ENCODE measurements at places on chromosomes 12 and 14.

DNA sequence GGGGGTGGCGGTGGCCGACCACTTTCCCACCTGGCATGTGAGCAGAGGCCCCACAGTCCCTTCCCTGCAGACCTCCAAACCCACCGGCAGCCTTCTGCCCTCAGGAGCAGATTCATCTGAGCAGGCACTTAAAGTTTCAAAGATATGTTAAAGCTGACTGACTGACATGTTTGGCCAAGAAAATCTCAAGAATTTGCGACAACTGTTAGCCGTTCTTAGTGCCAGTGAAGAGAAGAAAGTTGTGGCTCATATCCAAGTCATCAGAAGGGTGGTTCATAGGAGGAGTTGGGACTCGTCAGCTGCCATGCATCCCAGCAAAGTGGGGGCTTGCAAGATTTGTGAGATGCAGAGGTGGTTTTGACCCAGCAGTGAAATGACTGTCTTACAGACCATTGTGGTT, 27.2 kb downstream of the ELK3 start:
- no peak for DNase-seq

GRCh38 chr14:61492474-61492873, 171.1 kb downstream of the PRKCH start:
- DNase-seq = no peak

- no peak for DNase-seq
Measured at GRCh38 chr14:96978525-96979272, 181.5 kb downstream of the VRK1 start.

DNA sequence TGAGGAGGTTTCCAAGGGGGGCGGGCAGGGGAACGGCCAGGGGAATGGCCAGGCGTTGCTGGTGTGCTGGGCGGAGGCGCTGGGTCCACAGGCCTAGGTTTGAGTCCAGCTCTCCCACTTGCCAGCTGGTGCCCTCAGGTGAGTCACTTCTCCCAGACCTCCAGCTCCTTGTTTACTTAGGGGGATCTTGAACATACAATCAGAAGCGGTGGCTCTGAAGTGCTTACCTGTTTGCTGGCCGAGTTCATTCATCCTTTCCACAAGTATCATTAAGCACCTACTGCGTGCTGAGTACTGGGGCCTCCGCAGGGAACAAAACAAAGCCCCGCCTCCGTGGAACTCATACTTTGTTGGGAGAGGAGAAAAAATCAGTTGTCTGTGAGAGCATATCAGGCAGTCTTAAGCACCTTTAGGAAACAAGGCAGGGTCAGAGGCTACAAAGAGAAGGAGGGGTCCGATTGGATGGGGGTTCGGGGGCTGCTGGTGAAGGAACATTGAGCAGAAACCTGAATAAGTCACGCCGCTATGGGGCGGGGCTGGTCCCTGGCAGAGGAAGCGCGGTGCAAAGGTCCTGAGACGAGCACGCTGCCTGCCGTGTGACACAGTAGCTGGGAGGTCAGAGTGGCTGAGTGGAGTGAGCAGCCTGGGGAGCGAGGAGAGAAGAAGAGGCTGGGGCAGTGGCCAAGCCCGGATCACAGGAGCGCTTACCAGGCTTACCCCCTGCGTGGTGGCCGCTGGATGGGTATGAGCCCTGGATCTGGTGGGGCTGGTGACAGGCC, 15.1 kb downstream of the MVK start:
- no peak for DNase-seq

- DNase-seq = no peak
Measured at GRCh38 chr12:5114436-5114835, 70.8 kb downstream of the KCNA5 start.

DNA sequence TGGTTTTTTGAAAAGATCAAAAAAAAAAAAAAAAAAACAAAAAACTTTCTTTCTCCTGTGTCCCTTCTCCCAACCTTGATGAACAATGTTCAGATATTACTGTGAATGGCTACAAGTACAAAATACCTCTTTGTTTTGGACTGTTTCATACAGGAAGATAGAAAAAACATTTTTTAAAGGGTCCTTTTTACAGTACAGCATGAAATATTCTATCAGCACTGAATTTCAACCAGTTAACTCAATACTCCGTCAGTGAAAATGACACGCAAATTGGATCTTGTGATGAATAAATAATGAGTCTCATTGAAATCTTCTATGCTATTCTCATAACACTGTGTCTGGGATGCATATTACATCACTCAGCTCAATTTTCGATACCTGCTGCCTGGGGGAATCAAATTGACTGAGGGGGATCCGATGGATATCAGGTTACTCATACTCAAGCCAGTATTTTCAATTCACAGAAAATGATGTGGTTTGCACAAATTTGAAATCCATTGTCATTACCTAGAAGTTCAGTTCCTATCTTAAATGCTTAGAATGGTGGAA, 179.6 kb downstream of the TMTC2 start:
- DNase-seq = no peak

DNA sequence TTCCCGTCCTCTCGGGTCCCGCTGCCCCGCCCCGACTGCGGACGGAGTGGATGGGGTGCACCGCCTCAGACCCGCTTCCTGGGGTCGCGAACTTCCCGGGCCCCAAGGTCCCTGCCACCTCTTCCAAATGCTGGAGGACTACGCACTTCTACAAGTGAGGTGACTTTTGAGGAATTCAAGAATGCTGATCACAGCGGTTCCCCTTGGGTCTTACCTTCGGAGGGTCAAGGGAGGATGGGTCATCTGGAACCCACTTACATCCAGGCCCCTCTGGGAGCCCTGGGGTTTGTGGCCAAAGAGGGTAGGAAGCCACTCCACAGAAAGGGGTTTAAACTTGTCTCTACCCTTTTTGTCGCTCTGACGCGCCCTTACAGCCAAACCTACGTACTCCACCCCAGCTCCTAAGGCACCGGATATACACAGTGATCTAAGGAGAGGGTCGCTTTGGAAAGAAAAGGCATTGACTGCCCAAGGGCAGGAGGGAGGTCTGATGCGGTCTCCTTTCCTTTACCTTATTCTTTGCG, 532 bp upstream of the PRKD1 start:
- DNase-seq = no peak

GRCh38 chr14:20750194-20750593, 4.5 kb downstream of the EDDM3A start:
- DNase-seq = no peak

GRCh38 chr12:38772437-38772836, 133.0 kb downstream of the CPNE8 start:
- DNase-seq = no peak

DNA sequence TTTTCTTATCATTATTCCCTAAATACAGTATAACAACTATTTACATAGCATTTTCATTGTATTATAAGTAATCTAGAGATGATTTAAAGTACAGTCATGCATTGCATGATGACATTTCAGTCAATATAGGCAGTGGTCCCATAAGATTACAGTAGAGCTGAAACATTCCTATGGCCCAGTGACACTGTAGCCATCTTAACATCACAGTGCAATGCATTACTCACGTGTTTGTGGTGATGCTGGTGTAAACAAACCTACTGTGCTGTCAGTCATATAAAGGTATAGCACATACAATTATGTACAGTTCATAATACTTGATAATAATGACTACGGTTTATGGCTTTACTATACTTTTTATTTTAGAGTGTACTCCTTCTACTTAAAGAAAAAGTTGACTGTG, 13.3 kb downstream of the LLPH start:
- no peak for DNase-seq

- DNase-seq = no peak
Measured at GRCh38 chr12:257521-258321, 4.9 kb downstream of the SLC6A13 start.

- no peak for DNase-seq
Measured at GRCh38 chr12:131402781-131403396, 308.0 kb upstream of the SFSWAP start.

DNA sequence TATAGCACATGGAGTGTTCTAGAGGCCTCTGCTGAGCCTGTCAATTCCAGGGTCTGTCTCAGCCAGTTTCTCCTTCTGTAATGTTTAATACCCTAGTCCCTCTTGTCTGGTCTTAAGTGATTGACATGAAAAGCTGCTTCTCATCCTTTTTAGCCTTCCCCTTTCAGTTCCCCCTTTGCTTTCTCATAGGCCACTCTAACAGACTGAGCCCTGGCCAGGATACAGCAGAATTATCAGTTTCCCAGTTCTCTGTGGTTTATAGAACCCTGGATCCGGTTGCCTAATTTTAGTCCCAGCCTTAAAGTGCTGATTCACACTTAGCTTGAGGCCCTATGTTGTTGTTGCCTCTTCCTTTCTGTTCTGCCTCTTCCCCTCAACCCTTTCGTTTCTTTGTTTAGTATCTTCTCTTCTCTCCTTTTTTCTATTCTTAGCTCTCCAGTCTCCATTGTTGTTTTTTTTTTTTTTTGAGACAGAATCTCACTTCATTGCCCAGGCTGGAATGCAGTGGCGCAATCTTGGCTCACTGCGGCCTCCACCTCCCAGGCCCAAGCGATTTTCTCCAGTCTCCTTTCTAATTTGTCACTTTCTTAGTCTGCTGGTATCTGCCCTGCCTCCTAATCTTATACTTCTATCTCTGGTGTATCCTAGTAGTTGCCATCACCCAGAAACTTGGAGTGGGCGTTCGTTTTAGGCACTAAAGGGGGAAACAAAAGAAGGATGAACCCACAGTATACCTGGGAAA, 2.9 kb upstream of the BIN2 start:
- DNase-seq = no peak

DNA sequence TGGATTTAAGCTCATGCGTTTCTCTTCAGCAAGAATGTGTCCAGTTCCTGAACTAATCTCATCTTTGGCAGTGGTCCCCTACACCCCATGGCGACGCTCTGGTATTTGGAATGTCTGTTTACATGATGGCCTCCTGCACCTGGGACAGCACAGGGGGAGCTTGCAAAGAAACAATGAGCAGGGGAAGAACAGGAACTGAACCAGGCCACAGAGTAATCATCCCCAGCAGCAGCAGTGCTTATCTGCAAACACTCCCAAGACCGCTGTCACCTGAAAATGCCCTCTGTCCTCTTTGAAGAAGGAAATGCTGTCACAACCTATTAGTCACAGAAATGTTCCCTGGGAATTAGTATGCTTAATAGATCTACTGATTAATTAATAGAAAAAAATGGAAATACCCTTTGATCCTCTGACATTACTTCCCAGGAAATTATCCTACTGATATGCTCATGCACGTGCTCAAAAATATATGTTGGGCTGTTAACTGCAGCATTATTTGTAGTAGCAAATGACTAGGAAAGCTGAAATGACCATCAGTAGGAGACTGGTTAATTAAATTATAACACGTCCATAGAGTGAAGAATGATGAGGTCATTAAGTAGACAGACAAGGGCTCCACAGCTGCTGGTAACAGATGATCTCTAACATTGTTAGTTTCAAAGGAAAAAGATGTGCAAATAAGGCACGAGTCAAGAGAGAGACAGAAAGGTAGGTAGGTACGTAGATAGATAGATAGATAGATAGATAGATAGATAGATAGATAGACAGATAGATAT, 279.3 kb upstream of the FLRT2 start:
- no peak for DNase-seq

DNA sequence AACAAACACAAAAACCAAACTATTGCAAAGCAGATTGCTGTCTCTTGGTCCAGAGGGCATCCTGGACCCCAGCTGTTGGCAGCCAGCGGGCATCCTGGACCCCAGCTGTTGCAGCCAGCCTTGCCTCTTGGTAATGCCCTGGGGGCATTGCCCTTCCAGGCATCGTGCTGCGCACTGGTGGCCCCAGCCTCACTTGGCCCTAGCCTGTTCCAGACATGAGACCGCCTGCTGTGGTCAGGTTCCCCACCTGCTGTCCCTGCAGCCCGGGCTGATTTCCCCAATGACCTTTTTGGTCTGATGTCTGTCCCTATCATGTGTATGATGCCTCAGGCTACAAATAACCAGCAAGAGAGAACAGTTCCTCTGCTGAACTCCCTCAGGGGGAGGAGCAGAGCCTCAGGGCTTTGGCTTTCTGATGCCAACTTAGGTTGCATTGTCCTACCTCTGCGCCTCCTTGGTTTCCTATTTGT, 20.8 kb downstream of the MLXIP start:
- DNase-seq = no peak

DNA sequence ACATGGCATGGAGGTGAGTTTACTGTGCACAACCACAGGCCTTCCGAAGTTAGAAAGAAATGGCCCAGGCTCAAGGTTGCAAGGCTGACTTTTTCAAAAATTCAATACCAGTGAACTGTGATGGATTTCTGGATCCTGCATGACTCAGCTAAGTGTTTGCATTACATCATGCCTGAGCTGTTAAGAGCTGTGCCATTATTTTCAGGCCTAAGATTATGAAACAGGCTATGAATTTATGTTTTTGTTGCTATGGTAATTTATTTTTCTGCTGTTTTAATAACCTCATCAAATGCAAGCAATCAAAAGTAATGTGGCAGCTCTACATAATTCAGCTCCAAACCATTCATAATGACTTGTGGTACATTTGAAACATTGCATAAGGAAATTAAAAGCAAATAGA, 457.7 kb upstream of the TMEM132C start:
- no peak for DNase-seq

GRCh38 chr14:90091393-90091792, 29.6 kb downstream of the KCNK13 start:
- no peak for DNase-seq

DNA sequence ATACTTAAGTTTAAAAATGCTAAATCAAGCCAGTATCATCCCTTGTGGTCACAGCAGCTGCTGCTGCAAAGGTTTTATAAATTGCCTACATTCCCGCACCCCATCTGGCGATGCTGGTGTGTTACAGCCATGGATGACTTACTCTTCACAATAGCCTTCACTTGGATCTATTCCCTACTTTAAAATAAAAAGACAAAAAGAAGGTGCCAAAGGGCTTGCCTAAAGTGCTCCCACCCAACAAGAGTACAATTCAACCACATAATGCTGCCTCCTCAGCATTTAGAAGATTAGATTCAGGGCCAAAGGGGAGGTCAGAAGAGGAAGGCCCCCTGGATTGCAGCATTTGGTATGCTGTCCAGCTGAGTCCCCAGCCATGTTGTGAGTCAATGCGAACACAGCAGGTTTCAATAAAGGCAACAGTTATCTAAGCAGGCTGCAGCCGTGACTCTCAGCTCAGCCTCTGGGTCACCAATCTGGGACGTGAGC, 176.1 kb downstream of the DAD1 start:
- no peak for DNase-seq

DNA sequence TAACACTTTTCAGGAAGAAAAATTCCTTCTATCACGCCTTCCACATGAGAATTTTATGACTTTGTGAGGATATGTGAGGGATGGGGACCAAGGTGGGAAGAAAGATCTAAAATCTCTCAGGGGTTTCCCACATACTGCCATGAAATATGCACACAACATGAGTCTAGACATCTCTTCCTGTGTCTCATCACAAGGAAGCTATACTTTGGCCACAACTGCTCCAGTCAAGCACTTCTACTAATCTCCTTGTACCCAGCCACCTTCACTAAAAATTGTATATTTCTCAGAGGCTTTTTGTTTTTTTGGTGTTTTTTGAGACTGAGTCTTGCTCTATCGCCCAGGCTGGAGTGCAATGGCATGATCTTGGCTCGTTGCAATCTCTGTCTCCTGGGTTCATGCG, 3.2 kb downstream of the OSBPL8 start:
- no peak for DNase-seq

DNA sequence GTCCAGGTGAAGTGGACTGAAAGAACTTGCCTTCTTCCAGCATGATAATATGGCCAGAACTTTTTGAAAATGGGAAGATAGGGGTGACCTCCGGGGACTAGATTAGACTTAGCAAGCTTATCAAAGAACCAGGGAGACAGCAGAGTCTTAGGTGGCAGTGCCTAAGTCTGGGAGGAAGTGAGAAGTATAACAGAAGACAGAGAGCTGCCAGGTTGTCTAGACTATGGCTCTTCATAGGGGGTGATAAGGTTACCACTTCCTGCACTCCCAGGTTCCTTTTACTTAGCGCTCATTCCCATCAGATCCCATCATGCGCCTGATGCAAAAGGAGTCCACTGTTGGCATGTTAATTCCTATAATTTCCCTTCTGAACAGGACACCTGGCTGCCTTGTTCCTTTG, 69.9 kb downstream of the PLXNC1 start:
- DNase-seq = no peak
